ENCODE measurements at places on chromosomes 12 and 14.

DNA sequence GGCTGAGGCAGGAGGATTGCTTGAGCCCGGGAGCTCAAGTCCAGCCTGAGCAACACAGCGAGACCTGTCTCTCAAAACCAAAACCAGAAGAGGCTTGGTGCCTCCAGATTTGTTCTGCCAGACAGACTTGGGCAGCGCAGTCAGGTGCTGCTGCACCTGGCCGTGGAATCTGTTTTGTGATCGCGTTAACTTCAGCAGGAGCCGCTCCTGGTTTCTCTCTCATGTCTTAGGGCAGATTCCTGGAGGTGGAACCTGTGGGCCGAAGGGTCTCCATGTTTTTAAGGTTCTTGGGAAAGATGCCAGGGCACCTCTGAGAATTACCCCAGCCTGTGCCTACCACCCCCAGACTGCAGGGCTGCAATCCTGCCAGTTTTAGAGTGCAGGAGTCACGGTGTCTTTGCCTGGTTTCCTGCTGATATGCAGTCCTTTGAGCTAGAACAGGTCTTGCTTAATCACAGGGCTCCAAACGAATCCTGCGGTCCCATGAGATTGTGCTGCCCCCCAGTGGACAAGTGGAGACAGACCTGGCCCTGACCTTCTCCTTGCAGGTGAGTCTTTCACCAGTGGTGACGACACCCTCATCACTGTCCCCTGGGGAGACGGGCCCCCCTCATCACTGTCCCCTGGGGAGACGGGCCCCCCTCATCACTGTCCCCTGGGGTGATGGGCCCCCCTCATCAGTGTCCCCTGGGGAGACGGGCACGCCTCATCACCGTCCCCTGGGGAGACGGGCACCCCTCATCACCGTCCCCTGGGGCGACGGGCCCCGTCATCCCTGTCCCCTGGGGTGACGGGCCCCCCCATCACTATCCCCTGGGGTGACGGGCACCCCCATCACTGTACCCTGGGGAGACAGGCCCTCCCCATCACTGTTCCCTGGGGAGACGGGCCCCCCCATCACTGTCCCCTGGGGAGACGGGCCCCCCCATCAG lies 37.6 kb downstream of the PACS2 start:
- DNase-seq: peak; percentile 76

- no peak for DNase-seq
These were observed 36.0 kb downstream of the NTF3 start for GRCh38 chr12:5467931-5468330.

DNA sequence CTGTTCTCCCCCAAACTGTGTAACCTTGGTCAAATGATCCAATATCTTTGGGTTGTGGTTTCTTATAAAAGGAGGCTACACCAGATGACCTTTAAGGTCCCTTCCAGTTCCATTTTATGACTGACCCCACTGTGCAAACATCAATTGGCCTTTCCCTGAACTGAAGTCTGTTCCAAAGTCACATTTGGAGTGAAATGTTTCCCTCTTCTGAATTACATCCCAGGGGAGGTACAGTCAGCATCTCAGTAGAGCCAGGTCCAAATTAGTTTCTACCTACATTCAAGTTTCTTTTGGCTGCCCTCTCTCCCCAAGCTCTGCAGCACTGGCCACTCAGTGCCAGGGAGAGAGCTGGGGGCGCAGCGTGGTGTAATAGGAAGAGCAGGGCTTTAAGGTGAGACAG lies 34.4 kb downstream of the LIMA1 start:
- no peak for DNase-seq

DNA sequence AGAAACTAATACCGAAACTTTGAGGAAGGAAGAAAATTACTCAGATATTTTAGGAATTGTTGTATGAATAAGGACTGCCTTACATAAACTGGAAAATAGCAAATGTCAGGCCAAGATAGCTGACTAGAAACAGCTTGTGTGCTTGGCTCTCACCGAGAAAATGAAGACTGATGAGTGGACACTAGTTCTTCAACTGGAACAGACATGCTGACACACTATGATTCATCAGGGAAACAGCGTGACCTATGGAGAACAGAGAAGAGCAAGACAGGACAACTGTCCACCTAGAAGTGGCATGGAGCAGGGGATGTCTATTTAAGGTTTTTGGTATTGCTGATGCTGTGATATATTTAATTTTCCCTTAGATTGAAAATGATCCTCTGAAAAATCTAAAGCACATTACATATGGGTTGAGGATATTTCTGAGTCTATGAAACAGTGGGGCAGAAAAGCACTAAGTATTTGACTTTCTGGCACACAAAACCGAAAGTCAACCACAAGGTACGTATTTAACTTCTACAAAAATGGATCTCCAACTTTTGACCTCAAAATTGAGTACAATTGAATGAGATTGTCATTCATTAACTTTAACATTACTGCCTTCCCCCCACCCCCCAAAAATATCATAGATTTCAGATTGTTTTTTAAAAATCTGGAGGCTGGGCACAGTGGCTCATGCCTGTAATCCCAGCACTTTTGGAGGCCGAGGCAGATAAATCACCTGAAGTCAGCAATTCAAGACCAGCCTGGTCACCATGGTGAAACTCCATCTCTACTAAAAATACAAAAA lies 863.2 kb downstream of the LRFN5 start:
- no peak for DNase-seq

DNA sequence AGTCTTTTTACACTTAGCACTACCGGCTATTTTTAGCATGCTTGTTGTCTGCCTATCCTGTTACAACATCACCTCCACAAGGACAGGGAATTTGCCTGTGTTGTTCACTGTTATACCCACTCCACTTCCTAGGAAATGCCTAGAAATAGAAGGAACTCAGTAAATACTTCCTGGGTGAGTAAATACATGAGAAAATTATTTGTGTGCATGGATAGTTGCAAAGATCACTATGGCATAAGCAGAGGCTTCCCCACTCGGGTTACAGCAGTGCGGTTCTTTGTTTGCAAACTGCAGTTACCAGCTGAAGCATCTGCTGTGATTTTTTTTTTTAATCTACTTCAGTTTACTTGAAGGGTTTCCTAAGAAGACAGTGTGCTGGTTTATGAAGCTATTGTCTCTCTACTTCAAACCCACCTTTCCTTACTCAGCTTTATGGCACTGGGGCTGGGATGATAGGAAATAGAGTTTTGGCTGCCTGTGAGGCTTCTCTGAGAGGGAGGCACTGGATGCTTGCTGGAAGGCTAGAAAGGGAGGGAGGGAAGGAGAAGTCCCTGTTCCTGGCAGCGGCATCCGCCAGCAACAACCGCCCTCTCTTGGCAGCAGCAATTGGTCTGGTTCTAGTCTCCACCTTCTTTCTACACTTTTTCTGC lies 29.0 kb downstream of the PDE6H start:
- no peak for DNase-seq

GRCh38 chr14:75430976-75431375 lies 3.2 kb downstream of the JDP2 start:
- DNase-seq: no peak

DNA sequence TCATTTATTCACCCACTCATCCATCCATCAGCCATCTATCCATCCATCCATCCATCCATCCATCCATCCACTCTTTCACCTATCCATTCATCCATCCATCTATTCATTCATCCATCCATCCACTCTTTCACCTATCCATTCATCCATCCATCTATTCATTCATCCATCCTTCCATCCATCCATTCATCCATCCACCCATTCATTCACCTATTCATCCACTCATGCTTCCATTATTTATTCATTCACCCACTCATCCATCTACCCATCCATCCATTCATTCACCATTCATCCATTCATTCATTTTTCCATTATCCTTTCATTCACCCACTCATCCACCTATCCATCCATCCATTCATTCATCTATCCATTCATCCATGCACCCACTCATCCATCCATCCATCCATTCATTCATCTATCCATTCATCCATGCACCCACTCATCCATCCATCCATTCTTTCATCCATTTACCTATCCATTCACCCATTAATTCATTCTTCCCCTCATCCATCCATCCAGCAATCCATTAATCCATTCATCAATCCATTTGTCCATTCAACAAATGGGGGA lies 360.9 kb downstream of the ADGRD1 start:
- DNase-seq: no peak

DNA sequence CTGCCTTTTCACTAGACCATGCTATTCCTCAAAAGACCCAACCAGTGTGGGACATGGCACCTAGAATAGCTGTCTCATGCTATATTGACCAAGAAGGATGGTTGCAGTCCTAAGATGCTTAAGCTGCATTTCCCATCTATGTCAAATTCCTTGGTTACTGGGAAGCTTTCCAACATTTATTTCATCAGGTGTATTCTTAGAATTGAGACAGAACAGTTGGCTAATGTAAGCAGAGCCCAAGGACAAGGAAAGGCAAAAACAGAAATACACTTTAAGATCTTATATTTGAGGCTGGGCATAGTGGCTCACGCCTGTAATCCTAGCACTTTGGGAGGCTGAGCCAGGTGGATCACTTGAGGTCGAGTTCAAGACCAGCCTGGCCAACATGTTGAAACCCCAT lies 24.7 kb downstream of the ARG2 start:
- no peak for DNase-seq

DNA sequence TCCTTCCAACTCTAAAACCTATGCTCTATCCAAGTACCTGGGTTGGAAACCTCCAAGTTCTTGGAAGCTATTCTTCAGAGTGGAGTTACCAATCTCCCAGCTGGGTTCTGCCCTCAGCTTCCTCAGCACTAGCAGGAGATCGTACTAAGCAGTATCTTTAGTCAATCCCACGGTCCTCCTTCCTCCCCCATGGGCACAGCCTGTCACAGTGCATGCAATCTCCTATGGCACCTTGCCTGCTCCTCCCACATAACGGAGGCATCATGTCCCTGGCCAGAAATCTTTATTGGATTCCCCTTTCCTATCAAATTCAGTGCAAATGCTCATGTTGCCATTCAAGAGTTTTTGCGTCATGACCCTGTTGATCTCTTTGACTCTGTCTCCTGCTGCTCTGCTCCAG lies 5.4 kb upstream of the LPAR5 start:
- DNase-seq: no peak

- no peak for DNase-seq
These were observed 60.1 kb downstream of the RPS29 start for GRCh38 chr14:49526101-49526500.

All from stimulated activated CD8-positive, alpha-beta memory T cell treated with anti-CD3 and anti-CD28 coated beads, Interleukin-7, amount 100 ng/mL, for 1 hour (primary cell).